Hematopoietic multipotent progenitor cell treated with erythropoietin and hydrocortisone succinate and interleukin-3 and kit ligand, for 8 days (in vitro differentiated cells): ENCODE measurements at places on chromosomes 11 and 22.

DNA sequence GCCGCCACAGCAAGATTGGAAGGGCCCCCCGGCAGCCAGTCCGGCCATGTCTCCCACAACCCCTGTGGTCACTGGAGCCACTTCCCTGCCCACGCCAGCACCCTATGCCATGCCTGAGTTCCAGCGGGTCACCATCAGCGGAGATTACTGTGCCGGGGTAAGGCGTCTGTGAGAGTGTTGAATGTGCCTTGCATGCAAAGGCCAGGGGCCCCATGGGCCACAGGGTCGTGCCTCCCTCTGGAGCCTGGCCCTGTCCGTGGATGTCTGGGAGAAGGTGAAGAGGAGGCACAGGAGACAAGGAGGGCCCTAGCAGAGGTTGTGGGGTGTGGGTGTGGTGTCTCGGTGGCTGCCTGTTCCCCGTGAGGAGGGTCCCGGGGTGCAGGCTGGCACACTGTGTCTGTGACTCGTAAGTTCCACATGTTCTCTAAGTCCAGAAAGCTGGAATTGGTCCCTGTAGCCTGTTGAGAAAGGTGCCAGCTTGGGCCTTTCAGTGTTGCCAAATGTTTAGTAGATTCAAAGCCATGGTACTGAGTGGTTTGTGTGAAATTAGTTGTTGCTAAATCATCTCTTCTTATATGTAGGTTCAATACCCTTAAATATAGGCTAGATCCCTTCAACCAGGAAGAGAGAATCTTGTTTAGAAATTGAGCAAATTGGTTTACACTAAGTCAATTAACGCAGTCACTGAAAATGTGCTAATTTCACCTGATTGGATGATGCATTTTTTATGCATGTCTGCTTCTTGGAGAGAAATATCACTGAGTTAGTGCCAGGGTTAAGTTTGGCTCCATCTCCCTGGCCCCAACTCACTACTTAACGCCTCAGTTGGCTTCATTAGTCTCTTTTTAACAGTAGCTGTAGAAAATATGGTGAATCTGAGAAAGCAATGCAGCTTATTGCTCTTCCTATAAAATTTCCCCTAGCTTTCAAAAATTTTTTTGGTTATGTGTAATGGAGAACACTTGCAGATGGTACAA is 23.8 kb downstream of the AMPD3 start:
- DNase-seq, result no peak

DNA sequence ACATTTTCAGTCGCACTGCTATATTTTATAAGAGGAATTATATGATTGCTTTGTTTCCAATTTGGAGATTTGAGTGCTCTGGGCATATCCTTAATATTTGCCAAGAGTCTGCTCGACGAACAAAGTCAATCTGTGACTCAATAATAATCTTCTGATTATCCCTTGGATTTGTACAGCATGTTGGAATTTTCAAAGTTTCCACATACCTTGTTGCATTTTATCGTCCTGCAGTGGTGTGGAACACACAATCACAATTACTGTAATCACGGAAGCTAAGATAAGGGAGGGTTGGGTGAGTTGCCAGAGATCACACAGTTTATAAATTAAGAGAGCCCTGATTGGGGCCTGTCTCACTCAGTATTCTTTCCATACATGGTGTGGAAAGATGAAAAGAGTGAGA is 189.3 kb downstream of the GUCY1A2 start:
- no peak for DNase-seq

DNA sequence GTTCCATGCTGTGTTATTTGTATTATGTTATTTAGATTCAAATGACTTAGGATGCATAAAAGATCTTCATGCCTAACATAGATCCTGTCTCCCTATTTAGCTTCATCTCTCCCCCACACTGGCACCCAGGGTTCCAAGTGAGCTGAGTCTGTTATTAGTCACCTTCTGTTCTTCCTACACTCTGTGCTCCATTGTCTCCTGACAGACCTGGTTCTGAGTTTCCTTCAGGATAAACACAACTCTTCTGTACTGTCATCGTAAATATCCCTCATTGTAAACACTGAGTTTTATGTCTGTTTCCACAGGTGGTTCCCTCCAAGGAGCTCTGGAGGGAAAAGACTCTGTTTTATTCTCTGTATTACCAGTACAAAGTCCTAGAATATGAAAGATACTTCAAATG is 8.7 kb downstream of the MMP26 start:
- no peak for DNase-seq

DNA sequence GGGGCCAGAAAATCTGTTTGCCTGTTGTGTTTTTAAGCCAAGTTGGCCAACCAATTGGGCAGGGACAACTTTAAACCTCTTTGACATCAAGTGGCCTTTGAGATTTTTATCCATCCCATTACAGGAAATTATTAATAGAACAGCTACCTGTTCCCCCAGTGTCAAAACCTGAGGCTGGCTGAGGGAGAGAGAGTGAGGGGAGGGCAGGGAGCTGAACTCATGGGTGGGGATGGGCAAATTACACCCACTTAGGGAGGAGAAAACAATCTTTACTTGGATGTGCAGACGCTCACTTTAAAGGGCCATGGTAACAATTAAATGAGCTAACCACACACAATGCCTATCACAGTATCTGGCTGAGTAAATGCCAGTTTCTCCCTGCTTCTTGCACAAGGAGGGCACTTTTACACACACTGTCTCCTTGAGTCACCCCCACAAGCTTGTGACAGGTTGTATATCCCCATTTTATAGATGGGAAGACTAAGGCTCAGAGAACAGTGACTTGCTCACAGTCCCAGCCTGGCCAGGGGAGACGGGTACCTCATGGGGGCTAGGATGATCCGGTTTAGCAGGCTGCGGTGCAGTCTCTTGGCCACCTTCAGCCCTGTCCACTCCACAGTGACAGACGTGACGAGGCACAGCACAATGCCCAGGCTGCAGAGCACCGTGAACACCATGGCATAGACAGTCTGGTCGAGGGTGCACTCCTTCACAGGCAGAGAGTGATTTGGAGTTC is 17.8 kb upstream of the KCNJ11 start:
- DNase-seq, result no peak

DNA sequence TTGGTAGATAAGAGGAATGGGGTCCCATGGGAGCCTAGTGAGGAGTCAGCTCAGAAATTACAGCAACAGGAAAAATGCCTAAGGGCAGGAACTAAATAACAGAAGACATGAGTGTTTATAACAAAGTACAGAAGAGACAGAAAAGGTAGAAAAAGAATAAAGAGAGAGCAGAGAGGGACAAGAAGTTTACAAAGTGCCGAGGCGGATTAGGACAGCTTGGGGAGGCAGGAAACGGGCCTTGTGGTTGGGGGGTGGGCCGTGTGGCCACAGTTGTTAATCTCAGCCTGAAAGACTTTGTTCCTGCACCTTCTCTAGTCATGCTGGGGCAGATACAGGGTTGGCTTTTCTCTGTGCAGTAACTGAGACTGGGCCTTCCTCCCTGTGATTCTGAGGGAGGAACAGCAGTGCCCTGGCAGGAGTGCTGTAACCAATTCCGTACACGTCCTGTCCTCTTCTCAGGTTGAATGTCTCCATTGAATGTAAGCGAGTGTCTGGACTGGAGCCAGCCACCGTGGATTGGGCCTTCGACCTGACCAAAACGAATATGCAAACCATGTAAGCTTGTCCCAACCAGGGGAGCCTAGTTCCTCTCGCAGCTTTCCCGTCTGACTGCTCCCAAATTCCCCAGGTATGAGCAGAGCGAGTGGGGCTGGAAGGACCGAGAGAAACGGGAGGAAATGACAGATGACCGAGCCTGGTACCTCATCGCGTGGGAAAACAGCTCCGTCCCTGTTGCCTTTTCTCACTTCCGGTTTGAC is 13.2 kb downstream of the NAA40 start:
- DNase-seq, result peak; percentile 46

GRCh38 chr22:36301384-36301828 is 48.5 kb downstream of the APOL1 start:
- peak; percentile 71 for DNase-seq

- no peak for DNase-seq
Observed at GRCh38 chr22:39501644-39502108, 414 bp upstream of the MIEF1 start.

DNA sequence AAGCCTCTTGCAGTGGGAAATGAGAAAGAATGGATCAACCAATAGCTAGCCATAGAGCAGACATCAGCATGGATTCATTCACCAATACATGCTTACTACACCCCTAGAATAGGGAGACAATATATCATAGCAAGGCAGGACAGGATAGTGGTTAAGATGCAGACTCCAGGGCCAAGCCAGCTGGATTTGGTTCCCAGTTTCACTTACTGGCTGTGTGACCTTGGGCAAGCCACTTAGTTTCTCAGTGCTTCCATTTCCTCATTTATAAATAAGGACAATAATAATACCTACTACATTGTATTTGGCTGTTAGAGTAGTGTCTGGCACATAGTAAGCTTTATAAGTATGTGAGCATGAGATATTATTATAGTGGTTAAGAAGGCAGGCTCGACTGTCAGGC is 7.1 kb downstream of the DCHS1 start:
- no peak for DNase-seq

DNA sequence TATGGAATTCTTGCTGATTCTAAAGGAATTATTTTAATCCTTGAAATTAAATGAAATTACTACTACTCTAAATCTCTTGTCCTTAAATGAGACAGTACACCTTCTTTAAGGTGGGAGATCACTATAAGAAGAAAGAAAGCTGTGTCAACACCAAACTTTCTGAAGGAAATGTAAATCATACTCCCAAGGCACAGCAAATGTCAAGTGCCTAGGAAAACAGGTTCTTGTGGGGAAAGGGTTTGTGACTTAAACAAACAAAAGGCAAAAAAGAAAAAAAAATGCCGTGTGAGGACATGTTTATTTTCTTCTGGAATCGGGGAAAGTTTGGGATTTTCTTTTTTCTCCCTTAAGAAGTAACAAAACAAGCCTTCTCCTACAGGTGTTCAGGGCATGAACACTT is 745.1 kb downstream of the DLG2 start:
- no peak for DNase-seq

GRCh38 chr11:63532799-63533475 is 3.7 kb upstream of the PLAAT4 start:
- no peak for DNase-seq

DNA sequence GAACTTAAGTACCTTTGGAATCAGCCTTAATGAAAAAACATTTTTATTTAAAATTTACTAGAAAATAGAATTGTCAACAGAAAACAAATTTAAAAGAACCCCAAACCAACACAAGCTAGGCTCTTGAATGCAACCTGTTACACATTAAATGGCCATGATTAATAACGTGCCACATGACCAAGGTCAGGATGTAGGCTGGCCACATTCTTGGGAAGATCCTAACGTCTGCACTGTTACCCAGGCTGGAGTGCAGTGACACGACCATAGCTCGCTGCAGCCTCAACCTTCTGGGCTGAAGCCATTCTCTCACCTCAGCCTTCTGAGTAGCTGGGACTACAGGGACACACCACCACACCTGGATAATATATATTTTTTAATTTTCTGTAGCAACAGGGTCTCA is 126.4 kb upstream of the APOA1 start:
- no peak for DNase-seq

DNA sequence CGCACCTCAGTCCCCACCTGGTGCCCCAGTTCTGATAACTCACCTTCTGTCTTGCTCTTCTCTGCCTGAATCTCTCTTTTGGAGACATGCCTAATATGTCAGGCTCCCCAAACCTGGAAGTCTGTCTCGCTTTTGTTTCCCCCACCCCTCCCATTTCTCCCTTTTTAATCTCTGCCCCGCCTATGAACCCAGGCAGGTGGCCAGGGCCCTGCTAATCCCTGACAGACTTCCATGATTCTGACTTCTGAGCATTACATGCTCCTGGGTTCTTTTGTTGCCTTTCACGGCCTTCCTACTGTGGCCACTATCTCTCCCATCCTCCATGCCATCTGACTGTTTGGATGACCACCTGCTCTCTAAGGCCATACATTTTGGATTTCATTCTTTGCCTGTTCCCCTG is 1120.9 kb upstream of the CCDC90B start:
- no peak for DNase-seq

DNA sequence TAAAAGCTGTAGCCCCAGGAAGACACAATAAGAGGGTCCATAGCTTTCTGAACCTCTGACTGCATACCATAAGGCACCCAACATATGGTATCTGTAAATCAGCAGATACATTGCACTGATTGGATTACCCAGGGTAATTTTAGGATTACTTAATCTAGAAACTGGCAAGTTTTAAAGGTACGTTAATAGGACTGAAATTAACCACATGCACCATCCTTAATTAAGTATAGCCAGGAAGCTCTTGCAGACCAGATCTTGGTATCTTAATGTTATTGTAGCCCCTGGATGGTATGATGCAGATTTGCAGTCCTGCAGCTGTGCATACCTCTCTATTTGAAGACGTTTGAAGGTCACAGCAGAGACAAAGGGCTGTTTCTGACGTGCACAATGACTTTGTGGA is 72.8 kb downstream of the ARHGAP42 start:
- DNase-seq, result no peak

GRCh38 chr22:20569059-20570058 is 61.9 kb downstream of the MED15 start:
- peak; percentile 71 for DNase-seq

- no peak for DNase-seq
Observed at GRCh38 chr22:40001800-40002577, 7.2 kb downstream of the FAM83F start.

DNA sequence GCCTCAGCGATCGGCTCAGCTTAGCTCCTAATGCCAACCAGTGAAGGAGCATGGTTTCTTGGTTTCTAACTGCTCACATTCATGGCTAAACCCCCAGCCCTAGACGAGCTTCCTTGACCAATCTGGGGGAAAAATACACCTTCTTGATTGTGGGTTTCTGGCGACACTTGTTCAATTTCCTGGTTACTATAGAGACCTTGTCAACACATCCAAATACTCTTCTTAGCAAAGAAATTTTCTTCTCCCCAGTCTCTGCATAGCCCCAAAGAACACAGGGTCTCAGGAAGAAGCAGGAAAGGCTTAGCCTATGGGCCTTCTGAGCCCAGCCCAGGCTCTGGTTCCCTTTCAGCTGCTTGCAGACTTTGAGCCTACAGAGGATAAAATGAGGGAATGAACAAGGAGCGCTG is 88.5 kb upstream of the SYT13 start:
- DNase-seq, result no peak

DNA sequence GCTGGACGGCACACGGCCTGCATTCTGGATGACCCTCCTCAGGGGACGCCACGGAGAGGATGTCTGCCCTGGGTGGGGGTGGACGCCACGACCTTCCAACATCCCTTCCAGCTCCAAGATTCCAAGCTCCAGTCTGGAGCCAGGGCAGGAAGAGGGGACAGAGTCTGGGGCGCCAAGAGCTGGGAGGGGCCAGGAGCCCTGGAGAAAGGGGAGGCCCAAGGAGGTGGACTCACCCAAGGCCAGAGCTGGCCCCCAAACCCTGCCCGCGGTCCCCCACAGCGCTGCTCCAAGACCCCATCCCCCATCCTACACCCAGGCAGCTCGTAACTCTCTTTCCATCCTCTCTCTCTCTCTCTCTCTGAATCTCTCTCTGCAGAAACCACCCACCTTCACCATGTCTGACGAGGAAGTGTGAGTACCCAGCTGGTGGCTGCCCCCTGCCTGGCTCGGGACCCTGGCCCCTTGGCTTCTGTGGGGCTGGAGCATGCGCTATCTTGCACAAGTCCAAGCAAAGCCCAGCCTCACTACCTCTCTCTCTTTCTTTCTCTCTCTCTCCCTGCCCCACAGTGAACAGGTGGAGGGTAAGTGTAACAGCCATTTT is 3.1 kb downstream of the TNNT3 start:
- no peak for DNase-seq

GRCh38 chr11:45079075-45079444 is 67.4 kb upstream of the PRDM11 start:
- no peak for DNase-seq

GRCh38 chr22:35016909-35017308 is 49.0 kb upstream of the ISX start:
- DNase-seq, result no peak

GRCh38 chr11:12241401-12241800 is 131.0 kb downstream of the MICAL2 start:
- no peak for DNase-seq
